ENCODE measurements at places on chromosomes 5 and 9.

- peak; percentile 19 for DNase-seq
These were observed 792 bp downstream of the NTMT1 start for GRCh38 chr9:129626625-129627284.

DNA sequence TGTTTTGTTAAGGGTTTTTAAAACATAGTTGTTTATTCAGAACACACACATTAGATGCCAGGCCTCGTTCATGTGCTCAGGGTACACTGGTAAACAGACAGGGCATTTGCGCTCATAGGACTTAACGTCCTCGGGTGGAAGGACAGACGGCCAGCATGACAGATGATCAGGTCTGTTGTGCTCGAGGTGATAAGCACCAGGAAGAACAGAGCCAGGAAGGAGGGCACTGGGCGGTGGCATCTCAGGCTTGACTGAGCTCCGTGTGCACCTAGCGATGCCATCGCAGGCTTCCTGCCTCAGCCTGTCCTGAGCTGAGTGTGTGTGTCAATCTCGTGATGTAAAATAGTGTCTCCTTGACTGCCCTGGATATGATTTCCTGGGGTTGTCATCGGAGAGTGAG is 96.5 kb downstream of the EHMT1 start:
- DNase-seq, result no peak

DNA sequence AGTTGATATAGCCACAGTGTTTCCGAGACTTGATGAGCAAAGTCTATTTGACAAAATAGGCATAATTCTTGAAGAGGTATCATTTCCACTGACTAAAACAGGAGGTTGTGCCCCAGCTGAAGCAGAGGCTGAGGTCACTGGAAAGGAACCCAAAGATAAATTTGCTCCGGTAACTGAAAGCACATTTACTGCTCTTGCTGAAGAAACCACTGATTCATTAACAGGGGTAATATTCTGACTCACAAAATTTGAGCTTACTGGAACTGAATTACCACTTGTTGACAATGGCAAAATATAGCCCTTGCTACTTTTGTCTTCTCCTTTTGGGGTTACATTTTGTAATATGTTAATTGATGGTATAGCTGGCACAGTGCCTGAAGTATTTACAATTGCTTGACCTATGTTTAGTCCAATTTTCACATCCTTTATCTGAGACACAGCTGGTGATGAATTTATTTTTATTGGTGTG is 30.2 kb downstream of the MLANA start:
- no peak for DNase-seq

GRCh38 chr5:41649659-41650058 is 139.3 kb upstream of the PLCXD3 start:
- no peak for DNase-seq

- no peak for DNase-seq
These were observed 825.0 kb downstream of the TLR4 start for GRCh38 chr9:118529210-118529609.

- DNase-seq, result peak; percentile 36
These were observed 1.0 kb downstream of the SET start for GRCh38 chr9:128689820-128690683.

GRCh38 chr5:151970885-151971284 is 46.2 kb upstream of the GLRA1 start:
- DNase-seq, result no peak

DNA sequence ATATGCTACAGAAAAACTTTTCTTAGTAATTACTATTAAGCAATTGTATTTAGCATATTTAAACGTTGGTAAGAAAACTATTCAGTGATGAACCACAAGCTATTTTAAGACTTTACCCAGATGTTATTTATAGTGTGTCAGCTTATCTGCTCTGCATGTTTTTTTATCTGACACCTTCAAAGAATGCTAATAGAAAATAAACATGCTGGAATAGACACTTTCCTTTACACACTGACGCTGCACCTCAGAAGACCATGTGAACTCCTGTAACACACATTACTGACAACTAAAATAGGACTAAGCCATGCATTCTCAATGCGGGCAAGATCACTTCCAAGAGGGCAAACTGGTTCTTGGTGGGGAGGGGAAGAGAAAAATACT is 38.3 kb downstream of the FNIP1 start:
- DNase-seq, result no peak

GRCh38 chr5:74973694-74974093 is 78.7 kb downstream of the GCNT4 start:
- DNase-seq, result no peak

DNA sequence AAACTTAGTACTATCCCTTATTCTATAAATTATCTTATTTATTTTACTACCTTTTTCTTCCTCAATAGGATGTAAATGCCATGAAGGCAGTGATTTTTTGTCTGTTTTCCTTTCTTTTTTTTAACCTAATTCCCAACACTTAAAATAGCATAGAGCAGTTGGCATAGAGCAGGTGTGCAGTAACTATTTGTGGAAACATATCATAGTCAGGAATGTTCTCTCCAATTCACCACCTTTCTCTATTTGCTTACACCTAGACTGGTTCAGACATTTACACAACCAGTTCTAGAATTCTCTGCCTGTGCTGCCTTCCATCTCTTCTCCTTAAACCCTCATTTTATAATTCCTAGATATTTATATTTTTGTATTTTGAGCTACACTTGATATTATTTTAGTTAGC is 49.6 kb downstream of the IL31RA start:
- DNase-seq, result no peak

DNA sequence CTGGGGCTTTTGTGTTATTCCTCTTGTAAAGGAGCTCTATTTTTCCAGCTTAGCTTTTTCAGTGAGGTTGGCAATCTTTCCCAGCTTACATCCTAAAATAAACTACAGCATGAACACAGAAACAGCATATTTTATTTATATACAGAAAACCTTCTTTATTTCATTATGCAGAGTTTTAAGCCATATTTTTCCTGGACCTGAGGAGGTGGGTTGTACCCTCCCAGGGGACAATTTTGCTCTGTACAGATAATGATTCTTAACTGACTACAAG is 341.2 kb upstream of the TYRP1 start:
- DNase-seq, result no peak

- DNase-seq, result peak; percentile 60
These were observed 29.8 kb downstream of the CXXC5 start for GRCh38 chr5:139677736-139678613.

DNA sequence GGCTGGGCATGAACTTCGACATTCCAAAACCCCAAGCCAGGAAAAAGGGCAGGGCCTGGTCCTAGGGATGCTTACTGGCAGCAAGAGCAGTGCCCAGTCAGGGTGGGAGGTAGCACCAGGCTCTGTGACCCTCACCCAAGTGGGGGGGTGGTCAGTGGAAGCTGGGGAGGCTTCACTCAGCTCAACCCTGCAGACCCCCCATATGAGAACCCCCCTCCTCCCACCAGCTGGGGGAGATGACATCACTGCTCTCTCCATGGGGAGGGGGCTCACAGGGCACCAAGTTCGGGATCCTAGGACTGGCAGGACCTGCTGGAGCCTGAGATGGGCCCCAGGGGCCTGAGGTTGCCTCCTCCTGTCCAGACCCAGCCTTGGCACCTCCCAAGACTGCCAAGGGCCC is 4.7 kb downstream of the DNLZ start:
- no peak for DNase-seq

GRCh38 chr9:13443346-13444244 is 164.1 kb upstream of the MPDZ start:
- DNase-seq, result peak; percentile 74

- peak; percentile 82 for DNase-seq
These were observed 111.7 kb upstream of the PCAT7 start for GRCh38 chr9:94443032-94443722.

GRCh38 chr5:113235884-113236283 is 198.9 kb downstream of the TSSK1B start:
- no peak for DNase-seq

GRCh38 chr5:109478830-109479229 is 69.1 kb upstream of the PJA2 start:
- no peak for DNase-seq

GRCh38 chr9:6931913-6932312 is 174.1 kb downstream of the KDM4C start:
- DNase-seq, result no peak

- no peak for DNase-seq
These were observed 5.3 kb upstream of the PLPP1 start for GRCh38 chr5:55540024-55540423.

DNA sequence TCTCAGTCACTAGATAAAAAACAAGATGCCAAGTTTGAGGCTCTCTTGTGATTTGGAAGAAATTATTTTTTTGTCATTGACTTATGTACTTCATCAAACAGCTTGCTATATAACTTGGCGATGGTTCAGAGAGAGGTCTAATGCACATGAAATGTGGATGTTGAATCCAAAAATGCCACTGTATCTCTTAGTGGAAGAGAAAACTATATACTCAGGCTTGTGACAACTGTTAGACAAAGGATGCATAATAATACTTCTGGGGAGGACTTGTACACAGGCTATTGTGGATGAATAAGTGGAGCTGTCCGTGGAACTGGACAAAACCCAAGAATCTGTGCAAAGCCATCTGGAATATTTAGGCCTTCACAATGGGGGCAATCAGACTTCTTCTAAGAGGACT is 162.9 kb upstream of the NMUR2 start:
- DNase-seq, result no peak

GRCh38 chr9:136762915-136763648 is 1.2 kb downstream of the LCN15 start:
- DNase-seq, result no peak

DNA sequence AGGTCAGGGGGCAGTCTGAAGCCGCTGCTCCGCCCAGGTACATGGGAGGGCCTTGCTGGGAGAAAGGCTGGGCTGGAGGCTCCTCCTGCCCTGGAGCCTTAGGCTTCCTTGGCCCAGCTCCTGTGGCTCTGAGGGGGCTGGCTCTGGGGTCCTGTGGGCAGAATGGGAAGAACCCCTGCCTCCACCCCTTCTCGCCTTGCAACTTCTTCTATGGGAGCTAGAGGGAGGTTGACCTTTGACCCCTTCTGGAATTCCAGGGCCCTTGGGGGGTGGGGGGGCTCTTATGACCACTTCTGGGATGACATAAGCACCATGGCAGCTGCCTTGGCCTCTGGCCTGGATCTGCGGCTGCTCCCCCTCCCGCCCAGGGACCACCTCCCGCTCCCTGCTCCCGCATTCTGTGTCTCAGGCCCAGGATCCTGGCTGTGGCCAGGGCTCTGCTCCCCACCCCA is 32.2 kb downstream of the IER5L start:
- no peak for DNase-seq

- DNase-seq, result no peak
These were observed 10.3 kb upstream of the FST start for GRCh38 chr5:53469946-53470687.

DNA sequence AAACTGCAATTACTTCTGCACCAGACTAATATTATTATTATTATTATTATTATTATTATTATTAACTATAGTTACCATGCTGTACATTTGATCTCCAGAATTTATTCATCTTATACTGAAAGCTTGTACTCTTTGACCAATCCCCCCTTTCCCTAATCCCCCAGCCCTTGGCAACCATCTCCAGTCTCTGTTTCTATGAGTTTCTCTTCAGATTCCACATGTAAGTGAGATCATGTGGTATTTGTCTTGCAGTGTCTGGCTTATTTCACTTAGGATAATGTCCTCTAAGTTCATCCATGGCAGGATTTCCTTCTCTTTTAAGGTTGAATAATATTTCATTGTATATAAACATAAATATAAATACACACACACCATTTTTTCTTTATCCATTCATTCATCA is 287.0 kb upstream of the DAB2 start:
- no peak for DNase-seq

GRCh38 chr5:79025054-79025472 is 40.0 kb upstream of the ARSB start:
- peak; percentile 29 for DNase-seq

DNA sequence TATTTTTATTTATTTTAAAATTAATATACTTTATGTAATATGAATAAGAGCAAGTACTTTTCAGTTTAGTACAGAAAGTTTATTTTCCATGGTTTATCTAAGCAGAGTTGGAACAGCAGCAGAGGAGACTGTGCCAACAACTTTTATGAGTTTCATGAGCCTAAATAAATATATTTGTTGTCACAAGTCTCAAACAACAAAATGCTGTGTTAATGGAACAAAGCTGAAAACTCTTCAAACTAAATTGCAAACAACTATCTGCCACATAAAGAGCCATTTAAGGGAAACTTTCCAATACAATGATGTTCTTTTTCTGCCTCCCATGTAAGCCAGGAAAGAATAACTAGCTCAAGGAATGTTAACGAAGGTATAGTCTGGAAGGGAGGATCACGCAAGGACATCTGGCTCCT is 96.1 kb downstream of the FBN2 start:
- no peak for DNase-seq

GRCh38 chr9:133163504-133164172 is at the start of gene GBGT1:
GBGT1 (minus strand) TSS chr9:133163914; CDS start chr9:133162412, 1,502 bp downstream.
- DNase-seq, result peak; percentile 6

GRCh38 chr5:154298065-154298464 is 107.5 kb downstream of the GALNT10 start:
- no peak for DNase-seq

DNA sequence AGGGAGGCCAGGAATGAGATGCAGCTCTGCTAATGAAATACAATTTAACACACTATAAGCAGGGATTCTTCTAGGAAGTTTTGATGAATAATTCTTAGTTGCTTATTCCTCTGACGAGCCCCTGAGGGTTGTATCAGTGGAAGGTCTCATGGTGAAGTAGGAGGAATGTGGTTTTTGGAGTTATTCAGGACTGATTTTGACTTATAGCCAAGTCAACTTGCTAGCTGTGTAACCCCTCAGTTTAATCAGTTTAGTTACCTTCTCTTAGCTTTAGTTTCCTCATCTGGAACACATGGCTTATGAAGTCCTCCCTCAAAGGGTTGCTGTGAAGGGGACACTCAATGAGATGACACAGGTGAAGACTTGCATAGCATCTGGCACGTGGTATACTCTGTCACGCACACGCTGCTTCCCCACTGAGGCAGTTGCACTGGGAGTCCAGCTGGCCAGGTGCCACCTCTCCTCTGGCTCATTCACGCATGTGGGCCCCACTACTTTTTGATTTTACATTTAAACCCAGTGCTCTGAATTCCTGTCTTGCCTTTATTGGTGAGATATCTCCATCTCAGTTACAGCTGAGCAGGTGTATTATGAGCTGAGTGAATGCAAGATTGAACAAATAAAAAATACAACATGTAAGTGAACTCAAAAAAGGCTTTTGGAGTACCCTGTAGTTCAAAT is 415.0 kb downstream of the ARHGEF28 start:
- peak; percentile 65 for DNase-seq

DNA sequence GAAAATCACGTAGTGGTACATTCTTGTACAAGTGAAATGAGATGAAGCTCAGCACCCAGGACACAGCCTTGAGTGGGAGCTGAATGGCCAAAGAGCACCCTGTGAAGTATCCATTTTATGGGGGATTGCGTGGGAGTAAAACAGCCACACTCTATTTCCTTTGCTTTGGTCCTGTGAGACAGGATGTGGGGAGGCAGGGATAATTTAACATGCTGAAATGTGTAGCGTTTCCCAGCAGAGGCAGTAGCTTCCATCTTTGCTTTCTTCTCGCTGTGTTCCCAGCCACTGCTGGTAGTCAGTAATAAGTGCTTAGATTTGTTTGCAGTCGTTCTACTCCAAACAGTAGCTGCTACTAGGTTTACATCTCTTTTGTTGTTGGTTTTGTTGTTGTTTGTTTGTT is 4.4 kb downstream of the IL31RA start:
- DNase-seq, result no peak

GRCh38 chr9:130634801-130635200 is 29.6 kb upstream of the PRDM12 start:
- DNase-seq, result no peak

- no peak for DNase-seq
These were observed at the start of gene TEK for GRCh38 chr9:27108981-27109541. TEK (plus strand) TSS chr9:27109225; CDS start chr9:27109591, 366 bp downstream.

- no peak for DNase-seq
These were observed 90.3 kb upstream of the ZNF366 start for GRCh38 chr5:72597456-72597948.

Data from NCI-H1092 treated with DMSO at 0.1 percent for 48 hours (cell line).